Sigmoid colon (tissue), 7 donors: ENCODE measurements at places on chromosomes 12 and 14.
A peak's percentile ranks its signal among the peaks of the same experiment; 100 is the strongest.

- DNase-seq: no peak
Measured at GRCh38 chr12:93425736-93426411, 15.9 kb downstream of the UBE2N start.

DNA sequence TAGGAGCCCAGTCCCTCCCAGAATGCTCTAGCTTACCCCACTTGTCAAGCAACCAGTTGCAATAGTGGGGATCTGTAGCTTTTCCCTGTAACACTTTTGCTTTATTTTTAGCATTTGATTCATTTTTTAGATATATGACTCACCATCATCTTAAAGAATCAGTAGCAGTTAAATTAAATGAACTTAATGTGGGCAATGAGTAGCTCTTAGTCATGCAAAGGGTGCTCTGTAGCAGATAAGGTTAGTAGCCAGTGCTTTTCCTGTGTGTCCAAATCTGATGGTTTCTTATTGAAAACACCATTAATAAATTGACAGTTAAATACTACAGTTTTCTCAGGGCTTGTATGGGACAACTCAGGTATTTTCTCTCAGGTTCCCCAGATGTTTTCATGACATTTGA lies 311.8 kb downstream of the RERGL start:
- no peak for DNase-seq

GRCh38 chr12:45655186-45655585 lies 74.3 kb upstream of the ARID2 start:
- no peak for DNase-seq

DNA sequence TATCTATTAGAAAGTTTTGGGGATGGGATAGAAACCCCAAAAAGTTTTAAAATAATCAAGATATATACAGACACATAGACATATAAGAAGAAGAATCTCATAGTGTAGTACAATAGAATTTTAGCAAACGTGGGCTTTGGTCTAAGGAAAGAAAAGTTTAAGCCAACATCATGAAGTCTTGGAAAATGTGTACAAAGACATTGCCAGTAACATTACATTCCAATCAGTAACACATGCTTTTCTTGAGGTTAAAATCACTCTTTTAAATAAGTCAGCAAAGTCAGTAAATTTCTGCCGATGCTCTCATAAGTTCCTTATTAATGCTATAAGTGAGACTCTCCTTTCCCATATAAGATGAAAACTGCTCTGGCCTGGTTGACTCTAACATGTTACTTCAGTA lies 201.1 kb upstream of the LRIG3 start:
- DNase-seq: no peak

DNA sequence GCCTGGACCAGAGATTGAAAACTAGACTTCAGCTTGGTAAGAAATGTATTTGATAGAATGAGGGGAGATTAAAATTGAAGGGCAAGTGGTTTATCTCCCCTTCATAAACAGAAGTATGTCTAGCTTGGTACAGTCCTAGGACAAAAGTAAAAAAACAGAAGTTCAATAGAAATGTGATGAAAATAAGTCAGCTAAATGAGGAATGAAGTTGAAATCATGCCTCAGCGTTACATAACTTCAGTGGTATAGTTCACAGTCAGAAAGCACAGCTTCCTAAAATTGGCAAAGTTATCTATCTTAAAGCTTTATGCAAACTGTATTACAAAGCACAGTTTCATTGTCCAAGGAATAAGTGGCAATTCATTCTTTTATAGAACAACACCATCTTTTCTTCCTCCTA lies 90.2 kb upstream of the SYT10 start:
- no peak for DNase-seq

DNA sequence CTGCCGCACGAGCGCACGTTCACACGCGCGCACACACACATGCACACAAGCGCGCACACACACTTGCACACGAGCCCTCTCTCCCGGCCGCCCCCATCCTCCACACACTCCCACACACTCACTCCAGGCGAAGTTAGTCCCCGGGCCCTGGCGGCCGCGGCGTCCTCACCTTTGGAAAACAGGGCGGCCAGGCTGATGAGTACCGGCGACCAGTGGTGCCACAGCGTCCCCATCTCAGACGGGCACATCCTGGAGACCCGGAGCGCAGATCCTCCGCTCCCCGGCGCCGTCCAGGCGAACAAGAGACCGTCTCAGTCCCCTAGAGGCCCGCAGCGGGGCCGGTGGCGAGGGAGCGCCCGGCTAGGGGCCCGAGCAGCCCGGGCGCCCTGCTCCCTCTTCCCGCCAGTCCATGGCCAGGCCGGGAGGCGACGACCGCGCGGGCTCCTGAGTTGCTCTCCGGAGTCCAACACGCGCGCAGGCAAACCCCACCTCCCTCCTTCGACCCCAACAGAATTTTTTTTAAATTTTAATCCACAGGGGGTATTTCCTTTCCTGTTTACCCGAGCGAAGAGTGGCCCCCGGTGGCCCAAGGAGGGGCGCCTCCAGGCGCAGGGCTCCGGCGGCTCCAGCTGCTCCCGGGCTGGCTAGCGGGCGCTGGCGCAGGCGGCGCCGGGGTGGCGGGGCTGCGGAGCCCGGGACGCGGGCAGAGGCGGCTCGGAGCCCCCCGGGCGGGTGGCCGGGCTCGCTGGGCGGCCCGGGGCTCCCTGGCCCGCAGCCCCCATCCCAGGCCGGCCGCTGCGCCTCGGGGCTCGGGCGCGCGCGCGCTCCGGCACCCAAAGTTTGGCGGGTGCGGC lies 506 bp downstream of the TMEM132D start:
- no peak for DNase-seq

- DNase-seq: no peak
Measured at GRCh38 chr14:66378712-66379505, 107.3 kb upstream of the CCDC196 start.

- DNase-seq: no peak
Measured at GRCh38 chr12:121283841-121284240, 12.7 kb downstream of the CAMKK2 start.

GRCh38 chr12:26369588-26369987 lies 174.2 kb downstream of the SSPN start:
- no peak for DNase-seq

DNA sequence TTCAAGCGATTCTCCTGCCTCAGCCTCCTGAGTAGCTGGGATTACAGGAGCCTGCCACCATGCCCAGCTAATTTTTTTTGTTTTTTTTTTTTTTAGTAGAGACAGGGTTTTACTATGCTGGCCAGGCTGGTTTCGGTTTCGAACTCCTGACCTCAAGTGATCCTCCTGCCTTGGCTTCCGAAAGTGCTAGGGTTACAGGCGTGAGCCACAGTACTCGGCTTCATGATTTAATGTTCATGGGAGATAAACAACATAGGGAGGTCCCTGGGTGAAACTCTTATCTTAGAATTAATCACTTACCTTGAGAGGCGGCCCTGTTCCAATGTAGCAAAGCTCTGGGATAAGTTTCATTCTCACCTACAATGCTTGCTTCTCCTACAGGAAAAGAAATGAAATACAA lies 48.3 kb downstream of the SEL1L start:
- no peak for DNase-seq

- DNase-seq: peak; percentile 81
Measured at GRCh38 chr14:89349171-89350008, 67.6 kb downstream of the FOXN3 start.

DNA sequence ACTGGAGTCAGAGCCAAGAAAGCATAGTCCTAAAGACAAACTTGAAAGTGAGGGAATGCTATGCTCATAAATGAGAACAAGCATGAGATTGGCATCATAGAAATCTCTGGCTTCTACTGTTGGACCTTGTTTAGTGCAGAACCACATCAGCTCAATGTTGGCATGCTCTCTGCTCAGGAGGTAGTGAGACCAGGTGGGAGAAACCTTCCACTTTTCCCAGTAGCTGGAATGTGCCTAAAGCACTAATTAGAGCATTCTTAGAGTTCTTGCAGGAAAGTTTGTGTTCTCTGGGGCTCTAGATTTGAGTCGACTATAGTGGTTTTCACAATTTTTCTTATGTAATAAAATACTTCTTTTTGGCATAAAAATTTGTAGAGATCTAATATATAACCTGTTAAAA lies 159.7 kb upstream of the PRICKLE1 start:
- DNase-seq: no peak

GRCh38 chr12:1529862-1530591 lies 64.4 kb downstream of the FBXL14 start:
- peak; percentile 57 for DNase-seq

GRCh38 chr12:40689576-40689975 lies 2.7 kb upstream of the CNTN1 start:
- no peak for DNase-seq
